ENCODE measurements at places on chromosomes 3 and 15.

DNA sequence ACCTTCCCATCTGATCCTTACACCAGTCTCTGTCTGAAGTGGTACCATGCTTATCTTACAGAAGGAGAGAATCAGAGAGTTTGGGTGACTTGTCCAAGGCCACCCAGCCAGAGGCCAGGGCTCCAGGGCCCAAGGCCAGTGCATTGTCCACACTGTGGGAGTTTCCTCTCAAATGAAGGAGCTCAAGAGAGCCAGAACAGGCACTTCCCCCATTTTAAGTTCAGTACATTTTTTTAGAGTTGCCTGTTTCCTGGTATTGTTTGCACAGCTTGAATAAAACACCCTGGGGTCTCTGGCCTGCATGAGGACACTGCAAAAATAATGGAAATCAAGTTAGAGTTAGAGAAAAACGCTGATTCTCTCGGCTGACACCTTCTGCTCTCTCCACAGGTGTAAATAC lies 284.0 kb downstream of the SQOR start:
- no peak for DNase-seq

- no peak for DNase-seq
Measured at GRCh38 chr3:145557405-145557804, 603.6 kb downstream of the PLOD2 start.

GRCh38 chr3:76324101-76324500 lies 538.8 kb upstream of the ZNF717 start:
- DNase-seq: no peak

GRCh38 chr3:64888840-64889392 lies 201.1 kb upstream of the ADAMTS9 start:
- no peak for DNase-seq

GRCh38 chr3:11220230-11220629 lies 52.0 kb upstream of the ATG7 start:
- DNase-seq: no peak

DNA sequence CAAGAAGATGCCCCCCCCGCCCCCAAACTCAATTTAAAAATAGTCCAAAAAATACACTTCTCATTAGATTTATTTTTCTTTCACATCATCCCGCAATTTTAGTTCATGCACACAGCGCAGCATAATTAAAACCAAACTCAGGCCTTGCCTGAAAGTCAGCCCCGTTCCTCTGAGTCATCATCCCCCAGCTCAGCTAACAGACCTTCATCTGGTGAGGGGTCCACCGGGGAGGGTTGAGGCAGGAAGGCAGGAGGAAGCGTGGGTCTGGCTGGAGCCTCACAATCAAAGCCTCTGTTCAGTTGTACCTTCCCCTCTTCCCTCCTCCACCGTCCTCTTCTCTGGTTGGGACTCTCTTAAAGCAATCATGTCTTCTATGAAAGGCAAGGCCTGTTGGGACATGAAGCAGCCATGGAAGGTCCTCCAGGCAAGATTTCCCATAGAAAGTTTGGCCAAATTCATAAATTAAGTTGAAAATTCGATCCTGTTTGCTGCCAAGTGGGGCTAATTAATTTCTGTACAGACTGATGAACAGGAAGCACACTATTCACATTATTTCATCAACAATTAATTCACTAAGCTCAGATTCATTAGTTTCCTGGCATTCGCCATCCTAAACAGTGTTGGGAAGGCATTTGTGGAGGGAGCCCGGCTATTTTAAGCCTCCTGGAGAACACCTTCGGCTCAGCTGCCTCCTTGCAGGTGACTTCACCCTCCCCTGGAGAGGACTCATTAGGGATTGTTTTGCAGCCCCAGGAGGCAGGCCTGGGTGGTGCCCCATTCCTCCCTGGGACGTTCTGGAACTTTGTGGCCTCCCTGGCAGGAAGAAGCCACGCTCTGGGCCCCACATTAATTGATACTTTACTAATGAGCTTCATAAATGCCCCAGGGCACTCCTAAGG lies 72.3 kb upstream of the BNC1 start:
- no peak for DNase-seq

DNA sequence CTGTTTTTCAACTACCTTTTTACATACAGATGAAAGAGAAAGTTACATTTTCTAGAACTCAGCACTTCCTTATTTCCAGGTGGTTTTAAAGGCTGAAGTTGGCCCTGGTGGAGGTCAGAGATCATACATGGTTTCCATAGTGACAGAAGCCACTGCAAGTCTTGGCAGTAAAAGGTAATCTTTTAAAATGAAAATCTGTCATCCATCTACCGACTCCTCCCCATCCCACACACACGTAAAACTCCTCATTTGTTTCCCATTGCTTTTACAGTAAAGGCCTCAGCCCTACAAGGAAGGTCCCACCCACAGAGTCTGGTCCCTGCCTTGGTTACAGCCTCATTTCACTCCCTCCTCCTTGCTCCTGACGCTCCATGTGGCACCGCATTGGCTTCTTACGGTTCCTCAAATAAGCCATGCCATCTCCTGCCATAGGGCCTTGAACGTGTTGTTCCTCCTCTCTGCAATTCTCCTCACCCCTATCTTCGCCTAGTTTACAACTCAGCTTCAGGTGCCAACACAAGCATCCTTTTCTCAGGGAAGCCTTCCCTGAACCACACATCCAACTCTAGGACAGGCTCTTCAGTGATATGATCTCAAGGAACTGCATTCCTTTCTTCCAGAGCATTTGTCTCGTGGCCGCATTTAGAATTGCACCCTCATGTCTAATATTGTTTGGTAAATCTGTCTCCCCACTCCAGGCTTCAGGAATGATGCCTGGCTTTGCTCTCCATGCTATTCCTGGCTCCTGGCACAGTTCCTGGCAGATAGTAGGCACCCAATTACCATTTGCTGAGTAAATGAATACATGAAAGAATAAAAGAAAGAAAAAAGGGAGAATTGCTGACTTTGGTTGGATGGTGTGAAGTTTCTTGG lies 2.6 kb downstream of the CYP19A1 start:
- no peak for DNase-seq

DNA sequence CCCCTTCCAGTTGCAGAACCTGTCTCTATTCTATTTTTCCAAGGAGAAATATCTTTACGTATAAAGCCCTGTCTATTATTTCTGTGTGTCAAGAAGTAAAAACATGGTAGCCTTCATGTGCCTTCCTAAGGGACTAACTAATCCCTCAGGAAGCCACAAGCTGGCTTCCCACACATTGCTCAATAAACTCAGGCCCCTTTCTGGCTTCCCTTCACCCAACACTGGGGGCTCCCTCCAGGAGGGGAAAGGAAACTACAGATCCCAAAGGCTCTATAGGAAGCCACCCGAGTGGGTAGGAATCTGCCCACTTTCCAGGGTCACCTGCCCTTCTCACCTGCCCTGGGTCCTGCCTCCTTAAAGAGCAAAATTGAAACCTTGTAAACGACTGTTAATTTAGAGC lies 4.6 kb downstream of the TLE3 start:
- no peak for DNase-seq

GRCh38 chr3:45067941-45068340 lies 41.8 kb downstream of the CLEC3B start:
- DNase-seq: no peak

- peak; percentile 50 for DNase-seq
Measured at GRCh38 chr3:183555541-183556081, at the start of gene KLHL6. KLHL6 (minus strand) TSS chr3:183555706; CDS start chr3:183555653, 53 bp downstream.

GRCh38 chr3:87979527-87979926 lies 79.3 kb downstream of the CGGBP1 start:
- no peak for DNase-seq

- DNase-seq: no peak
Measured at GRCh38 chr3:135991621-135992020, 26.1 kb downstream of the PPP2R3A start.

DNA sequence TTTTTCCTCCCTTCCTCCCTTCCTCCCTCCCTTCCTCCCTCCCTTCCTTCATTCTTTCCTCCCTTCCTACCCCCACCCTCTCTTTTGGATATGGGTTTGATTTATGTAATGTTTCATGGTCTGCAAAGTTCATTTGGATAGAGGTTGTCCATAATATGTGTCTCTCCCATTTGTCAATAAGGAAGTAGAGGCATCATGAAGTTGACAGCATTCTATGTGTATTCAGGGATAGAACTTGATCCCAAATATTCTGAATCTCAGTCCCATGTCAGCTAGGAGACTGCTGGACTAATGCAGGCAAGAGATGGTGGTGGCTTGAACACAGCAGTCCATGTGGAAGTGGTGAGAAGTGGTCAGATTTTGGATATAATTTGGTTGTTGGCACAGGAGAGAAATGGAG lies 90.7 kb upstream of the SLC6A6 start:
- DNase-seq: no peak

- peak; percentile 17 for DNase-seq
Measured at GRCh38 chr15:70196372-70197316, 98.9 kb upstream of the TLE3 start.

- no peak for DNase-seq
Measured at GRCh38 chr3:10223676-10224639, 24.3 kb upstream of the TATDN2 start.

DNA sequence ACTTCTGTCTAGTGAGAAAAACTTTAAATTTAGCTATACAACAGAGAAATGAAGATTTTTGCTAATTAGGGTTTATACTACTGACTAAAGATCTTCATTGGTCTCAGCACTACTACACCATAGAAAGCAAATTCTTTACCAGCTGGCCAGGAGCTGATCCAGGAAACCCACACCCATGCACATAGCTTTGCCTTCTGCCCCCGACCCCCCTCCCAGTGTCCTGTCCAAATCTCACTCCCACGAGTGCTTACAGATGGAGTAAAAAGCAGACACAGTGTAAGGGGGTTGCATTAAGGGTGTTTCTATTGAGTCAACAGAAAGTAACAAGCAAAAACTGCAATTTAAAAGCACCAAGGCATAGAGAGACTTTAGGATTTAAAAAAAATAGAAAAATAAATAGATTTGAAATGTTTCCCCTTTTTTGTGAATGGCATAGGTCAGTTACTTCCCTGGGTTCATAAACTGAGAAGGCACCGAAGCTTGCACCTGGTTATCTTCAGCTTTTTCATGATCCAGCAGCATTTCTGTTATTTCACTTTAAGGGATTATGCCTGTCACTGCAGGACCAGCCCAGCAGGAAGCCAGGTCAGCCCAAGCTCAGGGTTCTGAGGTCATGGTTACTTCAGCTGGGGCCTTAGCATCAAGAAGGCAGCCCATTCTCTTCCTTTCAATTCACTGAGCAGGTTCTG lies 124.3 kb downstream of the CTNNB1 start:
- no peak for DNase-seq

GRCh38 chr3:4741404-4742307 lies 237.6 kb upstream of the BHLHE40 start:
- DNase-seq: no peak

GRCh38 chr3:127790882-127791183 lies 31.5 kb downstream of the MGLL start:
- DNase-seq: no peak

DNA sequence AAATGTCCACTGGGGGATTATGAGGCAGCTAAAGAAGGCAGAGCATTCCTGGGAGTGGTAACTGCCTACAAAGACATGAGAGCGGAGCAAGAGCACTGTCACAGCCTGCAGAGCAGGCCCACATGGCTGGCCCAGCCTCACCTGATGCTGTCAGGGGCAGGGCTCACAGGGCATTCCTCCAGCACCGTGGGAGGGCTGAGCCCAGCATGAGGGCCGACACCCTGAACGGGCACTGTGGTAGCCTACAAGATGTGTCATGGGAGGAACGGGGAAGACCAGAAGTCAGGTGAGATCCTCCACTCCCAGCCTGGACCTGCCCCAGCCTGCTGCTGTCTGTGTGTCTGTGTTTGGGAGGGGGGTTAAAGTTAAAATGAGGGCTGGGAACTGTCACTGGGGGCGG lies 30.1 kb downstream of the CCDC12 start:
- DNase-seq: no peak

DNA sequence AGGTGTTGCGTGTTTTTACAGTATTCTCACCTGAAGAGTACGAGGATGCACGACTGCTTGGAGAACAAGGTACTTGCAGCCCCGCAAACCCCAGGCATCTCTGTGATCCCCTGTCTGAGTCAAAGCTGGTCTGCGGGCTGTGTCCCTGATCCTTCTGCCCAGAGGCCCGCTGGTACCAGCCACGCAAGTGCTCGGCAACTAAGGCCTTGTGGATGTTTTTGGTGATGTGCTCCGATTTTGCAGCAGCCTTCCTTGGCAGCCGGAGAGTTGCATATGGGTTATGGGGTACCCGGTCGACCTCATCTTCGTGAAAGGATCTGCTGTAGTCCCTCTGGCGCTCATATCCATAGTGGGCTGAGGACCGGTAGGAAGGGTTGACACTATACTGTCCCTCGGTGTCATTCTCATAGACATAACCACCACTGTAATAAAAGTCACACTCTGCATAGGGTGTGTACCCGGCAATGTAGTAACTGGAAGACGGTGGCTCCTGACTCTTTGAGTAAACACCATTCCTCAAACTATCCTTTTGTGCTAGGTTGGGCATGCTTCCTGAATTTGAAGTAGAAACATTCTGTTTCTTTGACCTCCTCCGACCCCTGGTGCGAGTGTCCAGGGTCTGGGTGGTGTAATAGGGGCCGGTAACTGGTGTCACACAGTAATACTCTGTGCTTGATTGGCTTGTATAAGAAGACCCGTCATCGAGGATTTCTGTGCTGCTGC lies 58.6 kb upstream of the LMOD3 start:
- no peak for DNase-seq

DNA sequence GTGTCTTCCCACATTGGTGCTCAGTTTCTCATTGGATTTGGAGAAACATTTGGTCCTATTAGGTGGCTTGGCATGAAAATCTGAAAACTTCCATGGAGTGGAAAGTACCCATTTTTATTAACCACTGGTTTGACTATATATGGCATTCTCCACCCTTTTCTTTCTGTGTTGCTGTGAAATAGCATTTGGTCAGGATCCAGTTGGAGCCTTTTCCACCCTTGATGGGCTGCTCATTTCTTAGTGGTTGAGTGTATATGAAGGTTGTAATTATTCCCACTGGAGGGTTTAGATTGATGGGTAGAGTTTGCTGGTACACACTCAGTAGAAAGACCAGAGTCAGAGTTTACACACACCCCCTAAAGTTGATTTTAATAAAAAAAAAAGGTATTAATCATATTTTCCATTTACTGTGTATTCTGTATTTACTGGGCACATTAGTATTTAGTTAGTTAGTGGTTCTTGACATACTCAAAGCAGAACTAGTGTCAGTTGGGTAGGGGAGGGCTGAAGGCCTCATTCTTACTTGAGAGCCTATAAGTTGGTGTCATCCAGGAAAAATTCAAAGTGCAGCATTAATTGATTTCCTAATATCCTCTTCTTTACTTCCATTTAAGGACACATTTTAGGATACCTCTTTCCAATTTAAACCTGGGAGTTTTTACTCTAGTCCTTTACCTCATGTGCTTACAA lies 69.5 kb downstream of the FLNB start:
- no peak for DNase-seq

- DNase-seq: no peak
Measured at GRCh38 chr3:73604451-73604850, 20.3 kb downstream of the PDZRN3 start.

GRCh38 chr3:99544786-99545281 lies 93.6 kb upstream of the COL8A1 start:
- DNase-seq: no peak

DNA sequence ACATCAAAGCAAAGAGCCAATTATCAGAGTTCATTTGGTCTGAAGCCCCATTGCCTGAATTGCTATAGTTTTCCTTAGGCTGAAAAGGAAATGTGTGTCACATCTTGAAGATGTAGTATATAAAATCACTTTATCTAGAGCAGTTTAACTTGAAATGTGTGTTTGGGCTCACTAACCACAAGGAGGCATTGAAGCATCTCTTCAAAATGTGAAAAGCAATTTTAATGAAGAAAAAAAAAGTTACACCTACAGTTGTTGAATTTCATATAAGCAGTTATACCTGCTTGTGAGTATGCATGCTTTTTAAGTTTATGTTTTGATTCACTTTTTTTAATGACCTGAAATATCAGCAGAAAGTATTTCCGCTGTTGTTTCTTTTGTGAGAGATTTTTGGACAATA lies 129.3 kb downstream of the IQCH start:
- no peak for DNase-seq
